ENCODE measurements at places on chromosomes 2 and 18. TPM values are rescaled to one million over a fixed set of nuclear protein-coding genes. Genes with fewer than 3 reads are reported as not detected.

The ATP8B1 gene
- total RNA-seq: 100 TPM

The WNT10A gene
- total RNA-seq: not detected

The REG3A gene
- not detected for total RNA-seq

The FOXI3 gene
- total RNA-seq: not detected

The KCNG2 gene
- total RNA-seq: not detected

The POTEC gene
- total RNA-seq: not detected

The SLC4A5 gene
- total RNA-seq: 0.97 TPM

The GKN2 gene
- total RNA-seq: not detected

The CCL20 gene
- total RNA-seq: 0.53 TPM

The DPP4 gene
- 3.0 TPM for total RNA-seq
